ENCODE measurements at places on chromosomes 4 and X.
A peak's percentile ranks its signal among the peaks of the same experiment; 100 is the strongest.

- DNase-seq = peak; percentile 38
Observed at GRCh38 chr4:139734875-139735380, 69.3 kb downstream of the MGST2 start.

- DNase-seq = peak; percentile 65
Observed at GRCh38 chrX:154372612-154373022, 1.8 kb downstream of the FLNA start.

GRCh38 chr4:86977621-86978184 is 42.9 kb downstream of the AFF1 start:
- no peak for DNase-seq

DNA sequence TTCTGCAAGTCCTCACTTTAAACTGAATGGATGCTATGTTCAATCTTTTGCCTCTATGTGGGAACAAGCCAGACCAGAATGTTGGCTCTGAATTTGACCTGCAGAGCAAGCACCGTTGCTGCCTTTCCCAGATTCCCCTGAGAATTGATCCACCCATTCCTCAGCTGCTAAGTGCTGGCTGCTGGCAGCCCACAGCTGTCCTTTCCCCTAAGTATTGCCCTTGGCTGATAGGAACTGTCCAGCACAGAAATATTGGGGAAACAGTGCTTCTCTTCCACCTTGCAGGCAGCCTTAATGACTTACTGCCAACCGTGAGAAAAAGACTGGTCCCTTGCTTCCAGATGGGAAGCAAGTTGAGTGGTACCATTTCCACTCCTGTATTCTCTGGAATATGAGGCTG is 475.9 kb downstream of the PDHA2 start:
- DNase-seq = no peak

DNA sequence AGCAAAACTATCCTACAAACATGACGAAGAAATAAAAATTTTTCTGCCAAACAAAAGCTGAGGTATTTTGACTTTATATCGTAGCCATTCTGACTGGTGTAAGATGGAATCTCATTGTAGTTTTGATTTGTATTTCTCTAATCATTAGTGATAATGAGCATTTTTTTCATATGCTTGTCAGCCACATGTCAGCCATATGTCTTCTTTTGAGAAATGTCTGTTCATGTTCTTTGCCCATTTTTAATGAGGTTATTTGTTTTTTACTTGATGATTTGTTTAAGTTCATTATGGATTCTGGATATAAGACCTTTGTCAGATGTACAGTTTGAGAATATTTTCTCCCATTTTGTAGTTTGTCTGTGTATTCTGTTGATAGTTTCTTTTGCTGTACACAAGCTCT is 24.5 kb downstream of the F8A2 start:
- no peak for DNase-seq

DNA sequence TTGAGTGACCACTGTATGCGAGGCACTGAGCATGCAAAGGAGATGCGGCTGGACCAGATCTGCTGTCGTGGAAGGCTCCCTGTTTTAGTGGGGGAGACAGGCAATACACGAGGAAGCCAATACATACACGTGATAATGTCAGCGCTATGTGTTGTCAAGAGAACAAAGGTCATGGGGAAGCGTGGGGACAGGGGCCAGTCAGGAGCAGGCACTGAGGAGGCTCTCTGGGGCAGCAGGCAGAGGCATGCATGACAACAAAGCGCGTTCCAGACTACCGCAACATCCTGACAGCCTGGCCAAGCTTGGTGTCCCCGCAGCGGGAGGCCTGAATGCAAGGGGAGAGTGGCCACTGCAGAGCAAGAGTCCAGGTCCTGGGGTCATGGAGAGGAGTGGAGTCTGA is 61.9 kb downstream of the DCTD start:
- no peak for DNase-seq

- DNase-seq = no peak
Observed at GRCh38 chr4:110224812-110225211, 26.4 kb upstream of the ELOVL6 start.

- no peak for DNase-seq
Observed at GRCh38 chr4:105624530-105624929, 72.1 kb downstream of the ARHGEF38 start.

DNA sequence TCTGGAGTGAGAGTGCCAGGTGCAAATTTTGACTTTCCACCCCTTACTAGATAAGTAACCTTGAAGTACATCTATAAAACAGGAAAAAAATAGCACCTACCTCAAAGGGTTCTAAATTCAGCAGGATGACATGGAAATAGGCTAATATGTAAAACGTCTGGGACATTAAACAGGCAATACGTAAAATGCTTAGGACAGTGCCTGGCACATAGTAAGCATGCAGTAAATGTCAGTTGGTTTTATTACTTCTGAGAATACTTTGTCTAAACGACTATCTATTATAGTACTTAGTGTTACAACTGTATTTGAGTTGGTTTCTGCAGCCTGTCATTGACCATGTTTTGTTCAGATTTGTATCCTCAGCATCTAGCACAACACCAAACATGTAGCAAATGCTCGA is 70.8 kb downstream of the ARX start:
- DNase-seq = no peak

GRCh38 chrX:145549496-145549895 is 268.1 kb upstream of the SLITRK2 start:
- DNase-seq = no peak

- DNase-seq = no peak
Observed at GRCh38 chrX:39477031-39477761, 620.6 kb downstream of the BCOR start.

DNA sequence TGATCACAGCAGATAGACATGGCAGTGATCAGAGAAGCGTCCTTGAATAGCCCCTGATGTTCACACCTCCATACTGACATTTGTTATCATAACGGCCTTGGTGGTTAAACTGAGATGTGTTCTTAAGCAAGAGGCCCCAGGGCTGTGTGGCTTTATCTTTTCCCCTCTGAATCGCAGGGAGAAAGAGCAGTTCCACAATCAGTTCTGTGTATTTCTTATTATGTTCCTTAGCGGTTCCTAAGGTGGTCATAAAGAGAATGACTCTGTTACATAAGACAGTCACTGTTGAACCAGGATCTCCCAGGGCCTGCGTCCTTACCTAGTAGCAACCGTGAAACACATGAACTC is 52.8 kb upstream of the CBR4 start:
- DNase-seq = no peak

GRCh38 chr4:153591441-153591840 is 92.6 kb upstream of the TLR2 start:
- no peak for DNase-seq

DNA sequence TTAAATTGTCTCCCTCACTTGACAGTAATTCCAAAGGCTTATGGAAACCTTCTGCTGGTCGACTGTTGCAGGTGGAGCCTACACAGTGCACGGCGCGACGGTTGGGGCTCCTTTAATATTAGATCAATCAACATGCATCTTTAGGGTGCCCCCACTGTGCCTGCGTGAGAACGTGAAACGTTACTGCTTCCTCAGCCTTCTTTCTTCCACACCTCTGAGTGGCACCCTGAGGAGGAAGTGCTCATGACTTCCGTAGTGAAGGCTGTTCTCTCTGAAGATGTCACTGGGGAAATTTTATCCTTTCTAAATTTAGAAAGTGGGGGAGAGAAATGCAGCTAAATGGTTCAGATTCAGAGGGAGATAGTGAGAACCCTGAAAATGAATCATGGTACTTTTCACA is 184.0 kb upstream of the ZFP42 start:
- DNase-seq = no peak

GRCh38 chr4:90883519-90883918 is 756.3 kb downstream of the CCSER1 start:
- DNase-seq = no peak

- no peak for DNase-seq
Observed at GRCh38 chr4:64158648-64159326, 250.5 kb downstream of the TECRL start.

DNA sequence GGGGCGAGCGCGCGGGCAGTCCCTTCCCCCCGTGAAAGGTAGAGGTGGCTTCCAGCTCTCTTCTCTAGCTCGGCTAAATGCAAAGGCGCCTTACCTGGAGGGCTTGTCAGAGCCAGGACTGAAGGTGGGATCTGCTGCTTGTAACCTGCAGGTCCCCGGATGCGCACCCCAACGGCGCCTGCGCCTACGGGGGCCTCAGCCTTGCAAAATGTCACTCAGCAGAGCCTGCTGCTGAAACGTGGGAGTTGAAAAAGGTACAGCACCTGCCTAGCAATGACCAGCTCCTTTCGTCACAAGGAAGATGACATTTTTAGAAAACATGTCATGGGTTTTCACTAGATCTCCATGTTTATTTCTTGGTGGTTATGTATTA is 583 bp downstream of the ABHD18 start:
- DNase-seq = peak; percentile 69

- no peak for DNase-seq
Observed at GRCh38 chrX:54865208-54865607, 55.4 kb upstream of the TRO start.

DNA sequence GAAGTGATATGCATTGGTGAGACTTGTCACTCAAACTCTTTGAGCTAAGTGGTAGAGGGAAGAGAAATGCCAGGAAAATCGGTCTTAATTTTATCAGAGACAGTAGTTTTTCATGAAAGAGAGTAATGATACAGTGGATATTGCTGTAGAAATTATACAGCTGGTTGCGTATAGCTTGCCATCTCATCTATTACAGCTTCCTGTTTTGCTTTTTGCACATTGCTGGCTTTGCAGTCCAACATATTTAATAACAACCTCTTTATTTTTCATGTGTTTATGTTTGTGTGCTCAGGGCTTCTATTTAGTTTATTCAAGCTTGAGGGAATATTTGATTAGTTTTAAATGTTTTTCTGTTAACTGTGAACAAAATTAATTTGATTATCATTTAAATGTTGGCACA is 11.5 kb downstream of the SMAD1 start:
- no peak for DNase-seq

GRCh38 chr4:155541716-155542115 is 124.9 kb upstream of the GUCY1A1 start:
- no peak for DNase-seq

DNA sequence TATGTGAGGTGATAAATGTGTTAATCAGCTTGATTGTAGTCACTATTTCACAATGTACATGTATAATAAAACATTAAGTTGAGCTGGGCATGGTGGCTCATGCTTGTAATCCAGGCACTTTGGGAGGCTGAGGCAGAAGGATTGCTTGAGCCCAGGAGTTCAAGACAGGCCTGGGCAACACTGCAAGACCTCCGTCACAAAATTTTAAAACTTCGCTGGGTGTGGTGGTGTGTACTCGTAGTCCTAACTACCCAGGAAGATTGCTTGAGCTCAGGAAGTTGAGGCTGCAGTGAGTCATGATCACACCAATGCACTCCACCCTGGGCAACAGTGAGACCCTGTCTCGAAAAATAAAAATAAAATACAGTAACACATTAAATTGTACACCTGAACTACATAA is 20.1 kb downstream of the LYAR start:
- peak; percentile 56 for DNase-seq

DNA sequence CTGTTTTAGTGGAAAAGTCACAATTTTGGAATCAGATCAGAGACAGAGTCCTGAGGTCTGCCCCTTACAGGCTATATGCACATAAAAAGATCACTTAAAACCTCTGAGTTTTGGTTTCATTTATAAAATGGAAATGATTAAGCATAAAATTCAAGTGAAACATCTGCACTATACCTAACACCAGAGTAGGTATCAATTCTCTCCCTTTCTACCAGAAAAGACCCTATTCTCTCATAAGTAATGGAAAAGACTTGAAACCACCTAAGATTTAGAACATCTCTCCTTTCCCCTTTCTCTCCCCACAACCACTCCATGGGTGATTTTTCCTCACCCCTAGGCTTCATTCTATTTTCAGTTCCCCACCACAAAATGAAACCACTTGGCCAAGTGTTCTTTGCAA is 907 bp downstream of the LHFPL1 start:
- DNase-seq = peak; percentile 1

DNA sequence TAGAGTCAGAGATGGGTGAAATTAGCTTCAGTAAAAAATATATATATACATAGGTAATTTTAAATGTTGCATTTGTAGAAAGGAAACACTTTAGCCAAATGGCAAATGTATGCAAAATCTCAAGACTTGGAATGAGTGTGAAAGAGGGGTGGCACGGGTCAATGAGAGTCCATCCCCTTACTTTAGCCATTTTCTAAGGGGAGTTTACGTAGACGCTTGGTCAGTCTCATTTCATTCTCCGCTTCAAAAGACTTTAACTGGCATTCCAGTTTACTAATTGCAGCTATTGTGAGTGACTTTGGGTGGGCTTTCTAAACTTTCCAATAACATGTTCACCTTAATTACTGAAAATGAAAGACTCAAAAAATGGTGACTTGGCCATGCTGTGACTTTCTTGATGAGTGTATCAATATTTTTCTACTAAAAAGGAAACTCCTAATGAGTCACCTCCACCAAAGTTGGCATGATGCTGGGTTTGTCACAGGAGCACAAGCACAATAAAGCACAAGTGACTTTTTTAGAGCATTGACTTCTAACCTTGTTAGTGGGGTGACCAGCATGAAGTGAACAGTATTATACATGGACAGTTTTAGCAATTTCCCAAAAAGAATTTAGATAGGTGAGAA is 356.0 kb upstream of the RASGEF1B start:
- DNase-seq = no peak

DNA sequence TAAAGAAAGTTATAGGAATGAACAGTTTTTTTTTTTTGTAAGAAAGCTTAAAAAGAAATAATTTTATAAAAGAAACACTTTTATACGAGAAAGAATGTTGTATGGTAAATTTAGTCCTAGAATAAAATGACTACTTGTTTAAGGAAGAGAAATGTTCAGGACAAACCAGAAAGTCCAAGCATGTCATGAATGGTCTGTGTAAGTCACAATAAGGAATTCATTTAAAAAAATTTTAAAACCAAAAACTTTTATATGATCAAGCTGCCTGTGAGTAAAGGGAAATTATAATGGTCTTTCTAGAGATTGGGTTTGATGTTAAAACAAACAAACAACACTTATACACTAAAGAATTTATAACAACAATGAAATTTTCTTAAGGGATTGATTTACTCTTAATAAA is 858.9 kb upstream of the PCDH7 start:
- DNase-seq = no peak

- no peak for DNase-seq
Observed at GRCh38 chr4:120144634-120145033, 78.0 kb upstream of the MAD2L1 start.

GRCh38 chr4:24607334-24607733 is 23.0 kb upstream of the DHX15 start:
- DNase-seq = no peak

GRCh38 chrX:65671966-65672365 is 4.5 kb downstream of the MSN start:
- no peak for DNase-seq

DNA sequence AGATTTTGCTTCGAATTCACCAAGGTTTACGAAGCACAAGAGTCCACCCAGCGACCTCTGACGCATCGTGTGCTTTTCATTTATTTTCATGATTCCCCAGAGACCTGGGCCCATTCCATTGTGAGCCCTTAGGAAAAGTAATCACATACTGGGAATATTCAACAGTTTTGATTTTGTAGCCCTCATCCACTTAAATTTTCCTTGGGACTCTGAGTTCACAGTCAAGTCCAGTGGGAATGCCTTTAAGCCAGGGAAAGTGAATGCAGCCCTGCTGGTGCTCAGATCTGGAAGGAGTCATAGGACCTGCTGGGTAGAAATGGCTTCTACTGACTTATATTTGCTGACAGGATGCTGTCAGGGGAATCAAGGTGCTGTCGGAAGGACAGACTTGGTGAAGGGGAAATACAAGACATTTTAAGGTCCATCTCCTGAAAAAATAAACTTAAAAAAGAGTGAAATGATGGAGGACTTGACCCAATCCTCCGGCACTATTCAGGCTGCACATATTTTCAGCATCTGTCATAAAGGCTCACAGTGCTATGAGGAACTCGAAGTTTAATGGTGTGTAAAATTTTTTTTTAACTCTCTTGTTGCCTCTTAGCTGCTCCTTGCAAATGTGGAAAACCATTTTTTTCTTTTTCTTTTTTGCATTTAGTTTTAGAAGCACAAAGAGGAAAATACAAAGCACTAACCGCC is 204.9 kb downstream of the MID1 start:
- DNase-seq = no peak
